Aorta (tissue), 5 donors: ENCODE measurements at places on chromosomes 2 and 18.

DNA sequence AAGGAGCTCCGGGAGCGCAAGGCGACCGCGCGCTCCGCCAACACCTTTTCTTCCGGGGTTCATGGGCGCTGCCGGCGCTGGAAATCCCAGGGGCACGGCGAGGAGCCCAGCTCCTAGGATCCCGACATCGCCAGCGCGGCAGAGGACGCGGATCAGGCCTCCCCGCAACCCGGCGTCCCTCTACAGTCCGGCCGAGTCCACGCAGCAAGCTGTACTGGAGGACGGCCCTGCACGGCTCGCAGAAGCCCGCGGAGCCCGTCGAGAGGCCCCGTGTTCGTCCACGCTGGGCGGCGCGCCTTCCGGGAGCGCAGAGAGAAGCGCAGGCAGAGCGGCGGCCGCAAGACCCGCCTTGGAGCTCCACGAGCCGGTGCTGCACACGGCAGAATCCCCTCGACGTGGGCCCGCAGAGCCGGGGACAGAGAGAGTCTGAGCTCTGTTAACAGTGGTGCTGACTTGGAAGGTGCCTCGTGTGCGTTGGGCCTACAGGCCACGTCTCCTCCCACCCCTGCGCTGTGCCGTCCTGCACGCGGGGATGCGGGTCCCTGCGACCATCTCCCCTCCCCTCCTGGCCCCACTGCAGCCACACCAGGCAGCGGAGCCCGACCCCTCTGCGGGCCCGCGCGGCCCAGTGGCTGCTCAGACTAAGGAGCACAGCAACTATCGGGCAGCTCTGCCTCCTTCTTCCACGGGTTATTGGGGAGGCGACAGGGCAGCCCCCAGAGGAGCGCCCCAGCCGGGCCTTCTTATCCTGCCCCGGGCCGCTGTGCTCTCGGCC is 28.1 kb upstream of the PTPN2 start:
- no peak for DNase-seq

DNA sequence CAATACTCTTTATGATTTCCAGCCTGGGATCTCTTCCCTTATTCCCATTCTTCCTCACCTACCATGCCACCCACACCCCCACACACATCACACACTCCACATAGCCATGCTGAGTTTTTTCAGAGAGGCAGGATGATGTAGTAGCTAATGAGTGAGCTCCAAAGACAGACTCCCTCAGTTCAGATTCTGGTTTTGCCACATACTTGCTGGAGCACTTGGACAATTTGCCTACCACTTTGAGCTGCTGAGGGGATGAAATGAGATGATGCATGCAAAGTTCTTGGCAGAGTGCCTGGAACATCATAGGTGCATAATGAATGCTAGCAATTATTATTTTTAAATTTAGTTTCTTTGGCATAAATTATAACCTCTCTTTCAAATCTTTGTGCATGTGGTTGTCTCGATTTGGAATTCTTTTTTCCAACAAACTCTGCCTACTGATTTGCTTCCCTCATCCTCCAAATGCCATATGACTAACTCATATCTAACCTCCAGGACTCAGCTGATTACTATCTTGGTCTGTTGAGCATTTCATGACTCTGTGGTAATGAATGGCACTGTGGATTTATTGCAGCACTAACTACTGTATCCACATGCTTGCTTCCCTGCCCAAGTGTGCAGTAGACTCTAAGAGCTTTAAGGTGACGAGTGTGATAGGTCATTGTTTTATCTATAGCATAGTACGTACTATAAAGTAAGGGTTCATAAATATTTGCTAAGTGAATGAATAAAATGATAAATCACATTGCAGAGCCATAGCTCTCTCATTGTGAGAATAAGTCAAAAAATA is 99.1 kb downstream of the TACR1 start:
- DNase-seq: no peak

- DNase-seq: no peak
Measured at GRCh38 chr2:50396298-50396631, 635.7 kb downstream of the NRXN1 start.

DNA sequence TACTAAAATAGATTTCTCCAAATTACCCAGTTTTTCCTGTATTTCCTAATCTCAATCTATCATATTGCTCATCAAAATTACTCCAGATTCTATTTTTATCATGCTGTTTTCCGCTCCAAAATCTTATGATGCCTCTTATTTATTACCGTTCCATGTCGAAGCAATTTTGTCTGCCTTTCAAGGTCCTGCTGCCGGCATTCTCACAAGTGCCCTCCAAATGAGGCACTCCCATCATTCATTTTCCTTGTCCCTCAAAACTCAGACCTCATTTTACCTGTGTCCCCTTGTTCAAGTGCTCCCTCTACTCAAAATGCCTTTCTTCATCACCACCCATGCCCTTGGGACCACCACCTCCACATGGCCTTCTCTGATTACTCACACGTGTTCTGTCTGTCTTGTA is 13.1 kb downstream of the NEB start:
- DNase-seq: no peak

GRCh38 chr18:79512461-79513380 is 117.0 kb downstream of the NFATC1 start:
- peak; percentile 33 for DNase-seq

DNA sequence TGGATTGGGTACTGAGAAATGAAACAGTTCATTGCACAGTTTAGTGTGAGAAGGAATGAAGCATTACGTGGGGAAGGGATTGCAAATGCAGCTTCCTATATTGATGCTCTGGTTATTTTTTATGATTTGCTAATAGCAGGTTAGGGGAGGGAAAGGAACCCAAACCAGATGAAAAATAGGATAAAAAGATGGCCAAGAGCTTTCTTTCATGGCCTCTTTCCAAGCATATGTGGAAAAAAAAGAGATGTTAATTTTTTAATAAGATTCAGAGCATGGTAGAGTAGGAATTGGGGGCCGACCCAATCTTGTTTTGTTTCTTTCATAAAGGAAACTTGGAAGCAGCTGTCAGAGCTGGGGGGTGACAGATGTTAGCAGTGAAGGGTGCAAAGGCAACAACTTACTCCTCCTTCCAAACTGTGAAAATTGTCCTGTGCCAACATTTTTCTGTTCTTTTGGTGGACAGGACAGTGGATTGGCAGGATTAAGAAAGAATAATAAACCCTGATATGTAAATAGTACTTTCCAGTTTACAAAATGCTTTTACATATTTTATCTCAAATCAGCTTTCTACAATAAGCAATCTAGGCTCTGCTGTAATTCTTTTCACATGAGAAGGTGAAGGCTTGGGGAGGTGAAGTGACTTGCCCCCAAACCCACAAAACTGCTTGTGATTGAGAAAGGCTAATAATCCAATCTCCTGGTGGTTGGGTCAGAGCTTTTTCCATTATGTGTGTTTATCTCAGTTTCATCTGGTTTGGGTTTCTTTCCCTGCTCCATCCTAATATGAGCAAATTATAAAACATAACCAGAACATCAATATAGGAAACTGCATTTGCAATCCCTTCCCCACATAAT is 270.1 kb downstream of the ETAA1 start:
- no peak for DNase-seq

DNA sequence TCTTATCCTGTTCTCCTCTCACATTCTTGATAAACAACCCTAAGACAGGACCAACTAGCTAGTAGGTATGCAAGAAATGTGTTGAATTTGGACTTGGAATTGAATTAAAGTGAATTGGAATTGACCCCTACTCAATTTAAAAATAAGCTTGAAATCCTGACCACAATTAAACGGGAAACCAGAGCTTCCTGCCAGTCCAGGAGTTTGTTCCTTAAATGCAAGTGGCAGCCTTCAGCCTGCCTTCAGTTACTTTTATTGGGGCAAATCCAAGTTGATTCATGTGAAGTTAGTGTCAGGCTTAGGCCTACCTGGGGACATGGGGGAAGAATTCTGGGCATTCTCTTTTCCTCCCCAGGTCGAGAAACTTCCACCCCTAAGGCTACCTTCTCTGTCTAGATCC is 457.6 kb downstream of the BCL11A start:
- no peak for DNase-seq

DNA sequence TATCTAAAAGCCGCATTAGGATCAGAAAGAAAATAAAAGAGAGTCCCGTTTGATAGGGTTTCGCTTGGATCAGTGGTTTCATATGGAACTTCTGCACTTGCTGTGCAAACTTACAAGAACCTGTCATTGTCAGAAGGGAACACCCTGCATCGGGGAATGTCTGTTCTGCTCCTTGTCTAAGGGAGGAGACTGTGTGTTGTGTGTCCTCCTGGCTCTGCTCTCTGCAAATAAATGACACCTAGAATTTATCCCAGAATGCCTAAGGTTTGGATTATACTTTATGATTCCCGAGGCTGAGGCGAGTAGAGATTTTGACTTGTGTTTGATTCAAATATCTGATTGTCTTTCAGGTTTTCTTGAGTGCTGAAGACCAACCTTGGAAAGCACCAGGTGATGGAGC is 785.1 kb downstream of the GALR1 start:
- no peak for DNase-seq

DNA sequence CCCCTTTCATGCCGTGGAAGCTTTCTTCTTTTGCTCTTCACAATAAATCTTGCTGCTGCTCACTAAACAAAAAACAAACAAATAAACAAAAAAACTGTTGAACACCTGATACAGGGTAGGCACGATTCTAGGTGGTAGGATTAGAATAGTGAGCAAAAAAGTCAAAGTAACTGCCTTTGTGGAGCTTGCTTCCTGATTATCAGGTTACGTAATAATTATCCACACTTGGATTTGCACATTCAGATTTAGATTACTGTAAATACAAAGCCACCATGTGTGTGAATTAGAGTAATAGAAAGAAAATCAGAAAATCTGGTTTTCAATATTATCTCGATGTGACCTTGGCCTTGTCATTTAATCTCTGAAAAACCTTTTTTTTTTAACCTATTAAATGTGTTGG is 307.1 kb downstream of the NRXN1 start:
- no peak for DNase-seq

DNA sequence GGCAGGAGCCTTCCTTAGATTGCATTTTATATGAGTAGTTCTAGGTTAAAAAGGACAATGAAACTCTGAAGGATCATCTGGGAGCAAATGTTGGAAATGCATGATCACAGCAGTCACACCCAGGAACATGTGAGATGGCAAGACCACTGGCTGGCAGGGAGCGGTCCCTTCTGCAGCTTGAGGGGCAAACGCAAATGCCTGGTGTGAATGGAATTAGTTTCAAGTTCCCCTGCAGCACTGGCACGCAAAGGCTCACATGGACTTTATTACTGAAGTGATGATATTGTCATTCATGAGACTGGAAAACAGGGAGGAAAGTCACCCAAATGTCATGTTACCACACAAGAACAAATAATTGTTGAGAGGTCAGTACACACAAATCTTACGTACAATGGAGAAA is 223.3 kb downstream of the FBXO15 start:
- no peak for DNase-seq

GRCh38 chr2:216842636-216843035 is 17.2 kb downstream of the TNP1 start:
- no peak for DNase-seq

DNA sequence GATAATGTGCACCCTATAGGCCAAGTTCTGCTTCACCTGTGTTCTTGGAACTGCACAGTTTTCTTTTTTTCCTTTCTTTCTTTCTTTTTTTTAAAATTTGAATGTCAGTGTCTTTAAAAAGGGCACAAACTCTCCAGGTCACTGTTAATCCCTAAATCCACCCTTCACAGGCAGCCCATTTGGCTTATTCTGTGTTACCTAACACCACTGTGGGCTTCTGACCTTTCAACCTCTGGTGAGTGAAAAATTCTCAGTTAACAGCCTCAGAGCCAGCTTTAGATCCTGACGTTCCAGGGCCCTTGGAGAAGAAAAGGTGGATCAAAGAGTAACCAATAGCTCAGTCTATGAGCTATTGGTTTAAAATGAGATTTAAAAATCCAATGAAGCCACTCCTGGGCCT is 6.8 kb upstream of the CETN1 start:
- no peak for DNase-seq

DNA sequence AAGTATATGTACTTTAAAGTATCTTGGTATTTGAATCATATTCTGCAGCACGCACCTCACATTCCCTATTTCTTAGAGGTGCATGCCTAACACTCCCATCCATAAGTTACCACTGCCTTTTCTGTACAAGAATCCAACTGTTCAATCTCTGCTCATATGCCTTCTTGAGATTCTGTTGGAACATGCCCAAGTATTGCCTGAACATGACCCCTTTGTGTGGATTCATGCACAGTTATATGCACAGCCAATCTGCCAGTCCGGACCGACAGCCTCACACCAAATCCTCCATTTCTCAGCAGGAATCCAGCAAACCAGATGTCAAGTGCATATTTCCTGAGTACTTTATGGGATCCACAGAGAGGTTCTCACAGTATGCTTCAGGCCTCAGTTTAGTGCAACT is 222.0 kb downstream of the TMEM182 start:
- no peak for DNase-seq

DNA sequence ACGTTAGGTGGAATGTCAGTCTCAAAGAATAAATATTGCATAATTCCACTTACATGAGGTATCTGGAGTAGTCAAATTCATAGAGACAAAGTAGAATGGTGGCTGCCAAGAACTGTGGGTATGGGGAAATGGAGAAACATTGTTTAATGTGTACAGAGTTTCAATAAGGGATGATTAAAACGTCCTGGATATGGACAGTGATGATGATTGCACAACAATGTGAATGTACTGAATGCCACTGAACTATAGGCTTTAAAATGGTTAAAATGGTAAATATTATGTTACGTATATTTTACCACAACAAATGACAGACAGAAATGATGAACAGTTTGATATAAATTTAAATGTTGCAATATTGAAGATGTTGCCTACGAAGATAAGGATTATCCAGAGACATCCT is 602.0 kb upstream of the PKDCC start:
- DNase-seq: no peak

DNA sequence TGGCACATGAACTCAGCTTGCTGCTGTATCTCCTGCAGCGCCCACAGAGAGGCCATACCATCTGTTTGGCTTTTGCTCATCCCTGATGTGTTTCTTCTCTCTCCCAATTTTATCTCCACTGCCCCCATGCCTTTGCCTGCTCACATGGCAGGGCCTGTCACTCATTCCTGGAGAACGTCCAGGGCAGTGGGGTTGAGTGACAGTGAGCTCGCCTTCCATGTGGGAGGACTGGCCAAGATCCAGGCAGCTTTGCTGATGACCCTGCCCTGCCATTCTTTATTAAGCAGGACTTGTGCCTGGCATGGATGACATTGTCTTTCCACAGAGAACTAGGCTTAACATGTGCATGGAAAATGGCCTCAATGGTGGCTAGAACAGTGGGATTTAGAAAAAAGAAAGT is 230.5 kb upstream of the THSD7B start:
- DNase-seq: no peak

DNA sequence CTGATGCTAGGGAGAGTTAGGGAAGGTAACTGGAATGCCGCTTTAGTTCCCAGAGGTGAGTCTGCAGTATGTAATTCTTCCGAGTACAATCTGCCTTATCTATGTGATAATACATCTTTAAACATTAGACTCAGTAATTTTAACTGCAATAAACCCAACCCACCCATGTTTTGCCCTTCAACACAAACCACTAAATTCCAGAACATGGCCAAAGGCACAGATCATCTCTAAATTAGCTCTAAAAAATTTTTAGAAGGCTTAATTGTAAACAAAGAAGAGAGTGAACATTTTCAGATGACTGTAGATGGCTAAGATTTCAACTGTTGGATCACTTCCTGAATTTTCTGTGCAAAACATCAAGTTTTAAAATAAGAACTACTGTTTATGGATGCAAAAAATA is 488.7 kb upstream of the ID2 start:
- no peak for DNase-seq
